ENCODE measurements at places on chromosomes 2 and 18.

DNA sequence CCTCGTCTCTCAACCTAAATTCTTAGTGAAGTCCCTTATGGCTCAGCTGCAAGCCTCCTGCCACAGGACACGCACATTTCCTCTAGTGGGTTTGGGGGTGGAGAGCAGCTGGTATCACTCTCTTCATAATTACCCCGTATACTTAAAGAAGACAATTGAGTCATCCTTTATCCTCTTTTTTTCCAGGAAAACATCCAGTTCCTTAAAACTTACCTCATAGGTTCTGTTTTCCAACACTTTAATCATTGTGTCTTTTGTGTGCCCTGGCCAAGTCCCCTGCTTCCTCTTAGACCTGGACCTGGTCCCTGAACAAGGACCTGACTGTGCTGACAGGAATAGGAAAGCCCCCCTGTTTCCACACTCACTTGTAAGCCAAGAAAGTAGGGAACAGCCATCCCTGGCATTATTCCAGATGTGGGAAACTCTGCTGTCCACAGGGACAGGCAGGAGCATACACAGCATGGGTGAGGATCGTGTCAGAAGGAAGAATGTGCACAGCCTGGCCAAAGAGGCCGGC lies 42.3 kb upstream of the MYO1B start:
- DNase-seq, result no peak

GRCh38 chr2:46787364-46787763 lies 128.2 kb downstream of the MCFD2 start:
- no peak for DNase-seq

DNA sequence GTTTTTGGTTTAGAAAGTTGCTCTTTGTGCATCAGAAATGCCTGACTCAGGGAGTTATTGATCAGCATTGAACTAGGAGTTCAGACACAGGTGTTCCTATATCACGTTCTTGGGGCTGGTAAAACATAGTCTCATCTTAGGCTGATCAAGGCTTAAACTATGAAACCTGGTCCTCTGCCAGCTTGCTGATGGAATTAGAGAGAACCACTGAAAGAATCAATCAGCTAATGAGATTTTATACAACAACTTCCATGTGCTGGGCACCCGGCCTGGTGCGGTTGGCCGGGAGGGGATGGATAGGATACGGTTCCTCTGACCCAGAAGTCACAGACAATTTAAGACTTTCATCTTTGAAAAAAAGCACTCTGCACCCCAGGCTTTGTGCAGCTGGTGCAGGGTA lies 164.9 kb downstream of the RDH14 start:
- DNase-seq, result no peak

DNA sequence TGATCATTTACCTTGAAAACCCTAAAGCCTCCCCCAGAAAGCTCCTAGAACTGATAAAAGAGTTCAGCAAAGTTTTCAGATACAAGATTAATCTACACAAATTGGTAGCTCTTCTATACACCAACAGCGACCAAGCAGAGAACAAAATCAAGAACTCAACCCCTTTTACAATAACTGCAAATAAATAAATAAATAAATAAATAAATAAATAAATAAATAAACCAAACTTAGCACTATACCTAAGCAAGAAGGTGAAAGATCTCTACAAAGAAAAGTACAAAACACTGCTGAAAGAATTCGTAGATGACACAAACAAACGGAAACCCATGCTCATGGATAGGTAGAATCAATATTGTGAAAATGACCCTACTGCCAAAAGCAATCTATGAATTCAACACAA lies 182.0 kb upstream of the RND3 start:
- no peak for DNase-seq

GRCh38 chr2:54384301-54385203 lies 71.6 kb upstream of the SPTBN1 start:
- DNase-seq, result no peak

Measured in AML-193 (cell line).